ENCODE measurements at places on chromosomes 1 and 21.

- DNase-seq = no peak
- H3K27ac ChIP-seq = no peak overlapping the region
- H3K36me3 ChIP-seq = no peaks in the 10 kb centered on the region
- H3K27me3 ChIP-seq = peaks cover 2% of the 10 kb centered on the region
- H3K4me1 ChIP-seq = no peaks in the 10 kb centered on the region
Observed at GRCh38 chr1:61442544-61442943, 282.4 kb downstream of the TM2D1 start.

DNA sequence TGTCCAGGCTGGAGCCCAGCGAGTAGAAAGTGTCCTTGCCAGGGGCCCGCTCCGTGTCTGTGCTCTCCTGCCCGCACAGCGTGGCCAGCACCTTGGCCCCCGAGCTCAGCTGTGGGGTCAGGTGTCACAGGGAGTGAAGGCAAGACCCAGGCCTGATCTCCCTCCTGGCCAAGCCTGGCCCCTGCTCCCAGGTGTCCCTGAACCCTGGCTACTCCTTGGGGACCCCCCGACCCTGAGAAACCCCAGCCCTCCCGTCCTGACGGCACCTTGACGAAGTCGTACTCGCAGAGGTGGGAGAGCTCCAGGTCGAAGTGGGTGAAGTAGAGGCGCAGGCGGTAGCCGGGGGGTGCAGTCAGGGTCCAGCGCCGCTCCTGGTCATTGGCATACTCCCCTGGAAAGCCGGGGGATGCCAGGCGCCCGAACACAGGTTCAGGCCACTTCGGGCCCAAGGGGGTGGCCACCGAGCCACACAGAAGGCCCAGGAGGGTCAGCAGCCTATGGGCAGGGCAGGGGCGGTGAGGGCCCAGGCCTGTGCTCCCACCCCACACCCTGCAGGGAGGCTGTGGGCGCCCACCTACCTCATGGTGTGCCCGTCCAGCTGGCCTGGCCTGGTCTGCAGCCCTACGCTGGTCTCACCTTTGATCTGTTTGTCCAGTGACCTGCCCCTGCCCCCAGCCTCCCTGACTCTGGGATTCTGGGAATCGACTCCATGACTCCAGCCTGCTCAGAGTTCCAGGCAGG, at the start of gene MASP2:
MASP2 (minus strand) TSS at position 615 of the 741 bp plus-strand sequence; CDS start at position 583, 32 bp downstream.
- H3K4me3 ChIP-seq = no peak within 1 kb of the TSS
- H3K27me3 ChIP-seq = no peaks in the 10 kb centered on the region
- DNase-seq = no peak
- no peaks in the 10 kb centered on the region for H3K36me3 ChIP-seq

DNA sequence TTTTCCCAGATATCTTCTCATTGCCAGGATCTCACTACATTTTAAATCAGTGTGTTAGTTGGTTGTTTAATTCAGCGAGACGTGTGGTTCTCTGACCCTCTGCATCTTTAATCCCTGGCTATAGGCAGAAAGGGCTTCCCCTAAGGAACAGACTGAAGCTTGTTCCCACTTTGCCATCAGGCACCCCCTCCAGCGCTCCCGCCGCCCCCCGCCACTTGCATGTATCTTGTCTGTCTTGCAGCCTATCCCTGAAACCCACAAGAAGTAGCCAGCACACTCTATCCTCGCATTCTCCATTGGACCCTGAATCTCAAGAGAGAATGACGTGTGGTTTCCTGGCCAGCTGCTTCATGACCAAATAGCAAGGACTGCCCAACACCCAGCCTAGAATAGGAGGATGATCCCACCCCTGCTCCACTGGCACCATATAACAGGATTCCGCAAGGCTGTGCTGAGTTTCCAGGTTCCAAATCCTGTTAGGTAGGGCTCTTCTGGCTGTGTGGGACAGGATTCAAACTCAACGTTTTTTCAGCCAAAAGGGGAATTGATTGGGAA, 7.8 kb downstream of the CLDN19 start:
- H3K27ac ChIP-seq = no peak overlapping the region
- H3K4me3 ChIP-seq = no peak overlapping the region
- peaks cover 4% of the 10 kb centered on the region for H3K4me1 ChIP-seq
- no peaks in the 10 kb centered on the region for H3K27me3 ChIP-seq

DNA sequence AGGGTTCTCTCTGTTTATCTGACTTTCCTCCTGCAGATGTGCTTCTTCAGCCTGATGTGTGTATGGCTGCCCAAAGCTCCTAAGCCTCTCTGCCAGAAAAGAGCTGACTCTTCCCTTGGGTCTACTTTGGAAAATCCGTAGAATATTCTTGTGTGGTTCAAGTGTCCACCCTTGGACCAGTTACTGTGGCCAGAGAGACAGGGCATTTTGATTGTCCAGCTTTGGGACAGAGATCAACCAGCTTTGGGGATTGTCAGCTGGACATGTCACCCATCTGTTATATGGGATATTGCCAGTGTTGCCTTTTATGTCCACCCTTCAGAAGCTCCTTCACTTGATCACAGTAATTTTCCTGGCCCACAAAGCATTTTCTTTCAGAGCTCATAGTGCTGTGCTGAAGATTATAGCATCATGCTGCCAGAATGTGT, 126.2 kb upstream of the L1TD1 start:
- H3K27ac ChIP-seq = no peak overlapping the region
- H3K4me3 ChIP-seq = no peak overlapping the region
- no peaks in the 10 kb centered on the region for H3K27me3 ChIP-seq

DNA sequence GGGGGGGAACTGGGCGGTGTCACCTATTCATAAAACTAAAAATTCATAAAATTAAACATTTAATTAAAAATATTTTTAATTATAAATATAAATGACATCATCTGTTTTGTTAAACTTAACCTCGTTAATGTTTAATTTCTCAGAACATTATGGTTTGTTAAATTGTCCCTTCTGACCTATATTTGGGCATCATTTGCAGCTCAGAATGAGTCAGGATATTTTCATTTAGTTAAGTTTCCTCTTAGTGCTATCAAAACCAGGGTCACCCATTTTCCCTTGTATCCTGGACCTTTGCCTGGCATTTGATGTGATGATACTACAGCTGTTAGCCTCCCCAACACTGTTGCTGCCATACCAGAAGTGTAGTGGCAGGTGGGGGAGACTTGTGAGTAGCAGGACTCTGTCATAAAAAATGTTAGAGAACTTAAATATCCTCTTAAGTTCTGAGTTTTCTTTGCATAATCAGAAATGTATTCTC, 30.3 kb downstream of the TSNAX start:
- H3K4me3 ChIP-seq = no peak overlapping the region
- H3K27me3 ChIP-seq = no peaks in the 10 kb centered on the region
- DNase-seq = no peak
- H3K36me3 ChIP-seq = peaks cover 30% of the 10 kb centered on the region

- peaks cover 73% of the 10 kb centered on the region for H3K4me1 ChIP-seq
- no peak for DNase-seq
- peaks cover 95% of the 10 kb centered on the region for H3K36me3 ChIP-seq
- H3K27ac ChIP-seq = peak overlapping the region; percentile 93
- H3K27me3 ChIP-seq = no peaks in the 10 kb centered on the region
Observed at GRCh38 chr21:25572861-25573310, 34.4 kb downstream of the MRPL39 start.

GRCh38 chr1:41892301-41892781, 26.4 kb downstream of the HIVEP3 start:
- H3K27me3 ChIP-seq = no peaks in the 10 kb centered on the region
- DNase-seq = no peak
- H3K4me1 ChIP-seq = peaks cover 38% of the 10 kb centered on the region
- peak overlapping the region; percentile 96 for H3K27ac ChIP-seq
- H3K4me3 ChIP-seq = peak overlapping the region; percentile 83

- peaks cover 8% of the 10 kb centered on the region for H3K27me3 ChIP-seq
- no peaks in the 10 kb centered on the region for H3K36me3 ChIP-seq
- H3K27ac ChIP-seq = no peak overlapping the region
Observed at GRCh38 chr1:170096806-170097340, 22.4 kb upstream of the KIFAP3 start.

DNA sequence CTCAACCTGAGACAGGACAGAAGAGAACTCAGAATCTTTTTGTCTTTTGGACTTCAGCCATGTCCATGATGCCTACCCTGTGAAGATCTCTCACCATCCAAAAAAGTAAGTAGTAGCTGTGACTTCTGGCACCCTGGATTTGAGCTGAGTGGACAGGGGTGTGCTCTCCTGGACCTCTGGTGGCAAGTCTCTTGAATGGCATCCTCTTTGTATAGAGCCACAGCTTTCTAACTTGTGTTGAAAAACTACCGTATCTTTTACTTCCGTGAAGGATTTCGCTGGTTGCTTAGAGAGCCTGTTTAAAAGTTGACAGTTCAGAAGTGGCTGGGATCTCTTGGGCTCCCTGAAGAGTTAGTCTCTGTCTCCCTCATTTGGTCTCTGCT, 1.8 kb downstream of the MFN2 start:
- no peak for DNase-seq
- no peaks in the 10 kb centered on the region for H3K27me3 ChIP-seq
- peaks cover 36% of the 10 kb centered on the region for H3K36me3 ChIP-seq
- H3K27ac ChIP-seq = peak overlapping the region; percentile 80

- H3K4me1 ChIP-seq = peaks cover 23% of the 10 kb centered on the region
- DNase-seq = no peak
- no peak overlapping the region for H3K27ac ChIP-seq
- H3K36me3 ChIP-seq = peaks cover 34% of the 10 kb centered on the region
Observed at GRCh38 chr1:155529929-155530328, 32.7 kb downstream of the ASH1L start.

- no peak overlapping the region for H3K4me3 ChIP-seq
- no peaks in the 10 kb centered on the region for H3K27me3 ChIP-seq
Observed at GRCh38 chr1:17586172-17586964, 46.9 kb downstream of the ARHGEF10L start.

DNA sequence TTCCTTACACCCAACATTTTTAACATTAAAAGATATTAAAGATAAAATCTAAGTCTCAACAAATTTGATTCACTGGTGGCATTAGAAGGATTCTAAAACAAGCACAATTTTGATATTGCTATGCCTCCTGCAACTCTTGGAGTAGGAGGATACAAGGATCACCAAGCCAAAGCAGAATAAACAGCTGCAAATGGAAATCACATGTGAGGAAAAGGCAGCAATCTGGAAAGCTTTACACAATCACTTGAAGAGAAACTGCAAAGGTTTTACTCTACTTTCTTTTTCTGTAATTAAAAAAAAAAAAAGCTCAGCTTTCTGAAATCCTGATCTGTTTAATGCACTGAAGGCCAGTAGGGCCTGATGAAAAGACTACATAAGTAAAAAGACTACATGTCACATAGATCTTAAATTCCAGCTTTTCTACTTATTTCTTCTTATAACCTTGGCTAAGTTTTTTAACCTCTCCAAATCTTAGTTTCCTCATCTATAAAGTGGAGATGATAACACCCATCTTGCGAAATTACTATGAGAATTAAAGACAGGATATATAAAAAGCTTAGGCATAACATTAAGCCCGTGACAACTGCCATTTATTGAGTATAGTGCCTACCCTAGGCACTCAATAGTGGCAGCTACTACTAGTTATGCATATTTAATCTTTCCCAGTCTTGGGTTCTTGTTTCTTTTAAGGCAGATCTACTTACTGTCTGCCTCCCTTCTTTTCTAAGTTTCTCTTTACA, 73.5 kb downstream of the EPS15 start:
- no peak overlapping the region for H3K27ac ChIP-seq
- no peak for DNase-seq
- H3K27me3 ChIP-seq = no peaks in the 10 kb centered on the region
- peaks cover 53% of the 10 kb centered on the region for H3K4me1 ChIP-seq

DNA sequence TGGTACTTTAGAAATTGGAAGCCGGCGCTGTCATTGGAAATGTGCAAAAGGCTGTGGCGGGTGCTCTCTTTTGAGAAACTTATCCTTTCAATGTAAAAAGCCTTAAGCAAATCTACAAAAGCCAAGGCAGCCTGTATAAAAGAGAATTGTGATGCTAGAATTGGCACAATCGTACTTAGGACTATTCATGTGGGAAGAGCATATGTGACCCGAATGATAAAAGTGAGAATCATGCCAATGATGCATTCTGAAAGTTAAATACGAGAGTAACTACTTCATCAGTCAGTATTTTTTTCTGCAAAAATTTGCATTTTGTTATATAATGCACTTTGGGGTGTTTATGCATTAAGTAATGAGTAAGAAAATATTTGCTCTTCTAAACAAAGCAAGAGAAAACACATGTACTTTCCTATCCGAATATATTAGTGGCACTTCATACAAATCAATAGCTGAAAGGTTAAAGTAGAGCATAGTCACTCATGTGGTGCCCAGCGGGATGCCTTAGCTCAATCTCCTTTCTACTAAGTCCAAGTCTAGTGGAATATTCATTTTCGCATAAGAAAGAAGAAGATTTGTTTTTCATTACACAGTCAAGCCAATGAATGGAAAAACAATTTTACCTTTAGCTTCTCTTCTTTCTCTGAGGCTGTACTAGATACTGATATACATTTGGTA, 1256.6 kb upstream of the B3GALT2 start:
- no peaks in the 10 kb centered on the region for H3K27me3 ChIP-seq
- peaks cover 3% of the 10 kb centered on the region for H3K4me1 ChIP-seq
- no peak overlapping the region for H3K4me3 ChIP-seq
- H3K36me3 ChIP-seq = no peaks in the 10 kb centered on the region
- H3K27ac ChIP-seq = no peak overlapping the region
- no peak for DNase-seq

- DNase-seq = no peak
- H3K4me1 ChIP-seq = peaks cover 41% of the 10 kb centered on the region
- no peak overlapping the region for H3K4me3 ChIP-seq
- peak overlapping the region; percentile 68 for H3K27ac ChIP-seq
- H3K36me3 ChIP-seq = peaks cover 3% of the 10 kb centered on the region
Observed at GRCh38 chr1:8089535-8090228, 63.6 kb upstream of the ERRFI1 start.

GRCh38 chr1:66464351-66464750, 69.6 kb upstream of the SGIP1 start:
- H3K4me1 ChIP-seq = no peaks in the 10 kb centered on the region
- no peak for DNase-seq
- no peaks in the 10 kb centered on the region for H3K36me3 ChIP-seq
- peaks cover 13% of the 10 kb centered on the region for H3K27me3 ChIP-seq
- no peak overlapping the region for H3K27ac ChIP-seq

DNA sequence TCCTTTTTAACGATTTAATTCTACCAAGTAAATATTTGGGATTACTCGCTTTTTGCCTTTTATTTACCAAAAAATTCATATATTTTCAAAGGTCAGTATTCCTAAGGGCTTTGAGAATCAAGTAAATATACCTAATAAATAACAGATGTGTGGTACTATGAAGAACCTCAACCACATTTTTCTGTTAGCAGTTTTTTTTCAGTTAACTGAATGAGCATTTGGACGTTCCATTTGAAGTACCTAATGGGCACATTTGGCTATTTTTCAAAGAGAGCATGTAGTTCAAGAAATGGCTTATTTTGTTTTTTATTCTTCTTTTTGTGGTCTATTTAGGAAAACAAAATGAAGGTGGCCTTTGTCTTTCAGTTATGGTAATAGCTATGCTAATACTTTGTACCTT, 253.0 kb downstream of the GPR52 start:
- no peaks in the 10 kb centered on the region for H3K36me3 ChIP-seq
- H3K27me3 ChIP-seq = no peaks in the 10 kb centered on the region
- no peak for DNase-seq

GRCh38 chr1:39727932-39728317, 10.8 kb upstream of the PPIE start:
- H3K4me1 ChIP-seq = peaks cover 22% of the 10 kb centered on the region
- H3K4me3 ChIP-seq = no peak overlapping the region
- no peaks in the 10 kb centered on the region for H3K36me3 ChIP-seq
- no peak overlapping the region for H3K27ac ChIP-seq
- no peak for DNase-seq

- no peaks in the 10 kb centered on the region for H3K27me3 ChIP-seq
- H3K27ac ChIP-seq = no peak overlapping the region
- no peak overlapping the region for H3K4me3 ChIP-seq
- no peak for DNase-seq
- no peaks in the 10 kb centered on the region for H3K4me1 ChIP-seq
Observed at GRCh38 chr21:20720623-20721022, 277.6 kb upstream of the NCAM2 start.

GRCh38 chr1:202694314-202694713, 15.9 kb downstream of the SYT2 start:
- H3K36me3 ChIP-seq = no peaks in the 10 kb centered on the region
- H3K4me3 ChIP-seq = no peak overlapping the region
- H3K27me3 ChIP-seq = peaks cover 16% of the 10 kb centered on the region
- peaks cover 5% of the 10 kb centered on the region for H3K4me1 ChIP-seq

Data from activated T-helper 2 cell treated with anti-CD3 and anti-CD28 coated beads, Interferon-gamma antibody, Interleukin-2, Interleukin-4, amounts not matched to agents 10 μg/mL and 5 μg/mL and 100 μg/mL, durations not matched to agents 14 hours and 24 hours and 36 hours (primary cell).